ENCODE measurements at places on chromosomes 11 and 22. TPM values are rescaled to one million over a fixed set of nuclear protein-coding genes. Genes with fewer than 3 reads are reported as not detected.

CRELD2 gene
- total RNA-seq: 23.2 TPM

NRXN2 gene
- 0.12 TPM for total RNA-seq

SRPRA gene
- total RNA-seq: 63.2 TPM

P2RY2 gene
- total RNA-seq: 9.5 TPM

LMF2 gene
- total RNA-seq: 30.4 TPM

HBE1 gene
- total RNA-seq: 0.16 TPM

C11orf16 gene
- not detected for total RNA-seq

LBHD1 gene
- 5.2 TPM for total RNA-seq

FIBIN gene
- total RNA-seq: not detected

IGF2 gene
- total RNA-seq: 1.8 TPM

NRGN gene
- total RNA-seq: 11.1 TPM

OR51B4 gene
- not detected for total RNA-seq

FAT3 gene
- 0.38 TPM for total RNA-seq

AASDHPPT gene
- total RNA-seq: 32.4 TPM

LGR4 gene
- total RNA-seq: 35.9 TPM

DBX1 gene
- total RNA-seq: not detected

FBXO7 gene
- 74.9 TPM for total RNA-seq

PRG2 gene
- total RNA-seq: not detected

BCR gene
- 12.4 TPM for total RNA-seq

MMP13 gene
- total RNA-seq: not detected

CARD10 gene
- 38.9 TPM for total RNA-seq

LRRC32 gene
- total RNA-seq: 0.15 TPM

MYO7A gene
- 1.4 TPM for total RNA-seq

CD3G gene
- not detected for total RNA-seq

PPM1F gene
- 24.2 TPM for total RNA-seq

B3GAT1 gene
- total RNA-seq: not detected

CCND1 gene
- 194 TPM for total RNA-seq

C11orf86 gene
- 57.8 TPM for total RNA-seq

TMEM151A gene
- 3.2 TPM for total RNA-seq

LRP5 gene
- 62.0 TPM for total RNA-seq

TMEM191B gene
- 0.26 TPM for total RNA-seq

LRRC55 gene
- not detected for total RNA-seq

ZFTA gene
- total RNA-seq: 6.3 TPM

FRMD8 gene
- total RNA-seq: 49.7 TPM

CCDC34 gene
- 35.2 TPM for total RNA-seq

CCDC117 gene
- total RNA-seq: 12.9 TPM

All from A549 treated with CpdA at 1 μM for 4 hours (cell line).